ENCODE measurements at places on chromosomes 5 and 9.

DNA sequence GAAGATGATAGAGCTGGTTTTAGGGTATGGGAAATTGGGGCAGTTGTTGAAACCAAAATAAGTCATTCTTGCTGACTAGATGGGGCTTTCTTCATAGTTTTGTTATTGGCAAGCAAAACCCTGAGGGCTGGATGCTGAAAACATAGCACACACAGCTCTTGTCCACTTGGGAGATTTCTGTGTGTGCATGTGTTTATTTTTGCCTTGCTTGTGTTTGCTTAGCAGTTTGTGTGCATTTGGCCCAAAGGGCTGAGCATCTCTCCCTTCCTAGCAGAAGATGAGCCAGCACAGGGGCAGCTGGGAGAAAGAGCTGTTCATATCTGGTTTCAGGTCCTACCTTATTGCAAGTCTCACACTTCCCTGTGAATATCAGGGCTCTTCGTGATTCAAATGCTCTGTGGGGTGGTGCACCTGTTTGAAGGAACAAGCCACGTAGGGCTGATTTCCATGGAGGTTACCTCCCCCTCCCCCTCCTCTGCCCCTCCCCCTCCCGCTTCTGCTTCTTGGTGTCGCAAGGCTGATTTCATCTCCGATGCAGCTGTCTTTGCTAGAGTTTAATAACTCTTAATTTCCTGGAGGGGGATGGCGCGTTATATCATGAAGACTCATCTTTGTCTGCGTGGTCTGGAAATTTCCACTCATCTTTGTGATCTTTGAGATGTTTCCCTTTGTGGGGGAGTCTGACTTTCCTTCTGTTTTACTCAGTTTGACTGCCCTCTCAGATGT lies 296.5 kb downstream of the ARHGAP26 start:
- DNase-seq, result no peak

GRCh38 chr5:153919161-153919560 lies 119.5 kb downstream of the FAM114A2 start:
- no peak for DNase-seq

- DNase-seq, result no peak
These were observed 68.1 kb downstream of the CRB2 start for GRCh38 chr9:123424131-123424530.

DNA sequence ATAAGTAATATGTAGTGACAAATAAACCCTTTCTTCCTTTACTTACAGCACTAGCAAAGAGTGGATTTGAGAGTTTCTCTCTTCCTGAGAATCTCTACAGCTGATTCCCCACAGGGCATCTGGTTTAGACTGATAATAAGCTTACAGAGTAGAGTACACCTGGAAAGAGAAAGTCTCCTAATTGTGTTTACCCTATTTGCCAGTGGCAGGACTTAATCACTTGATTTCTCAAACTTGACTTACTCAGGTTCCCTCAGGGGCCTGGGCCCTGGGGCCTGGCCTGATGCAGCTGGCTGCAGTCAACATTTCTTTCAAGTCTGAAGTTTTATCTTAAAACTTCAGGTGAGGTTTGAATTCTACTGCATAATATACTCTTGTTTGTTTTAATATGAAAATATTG lies 38.0 kb upstream of the UBTD2 start:
- no peak for DNase-seq

DNA sequence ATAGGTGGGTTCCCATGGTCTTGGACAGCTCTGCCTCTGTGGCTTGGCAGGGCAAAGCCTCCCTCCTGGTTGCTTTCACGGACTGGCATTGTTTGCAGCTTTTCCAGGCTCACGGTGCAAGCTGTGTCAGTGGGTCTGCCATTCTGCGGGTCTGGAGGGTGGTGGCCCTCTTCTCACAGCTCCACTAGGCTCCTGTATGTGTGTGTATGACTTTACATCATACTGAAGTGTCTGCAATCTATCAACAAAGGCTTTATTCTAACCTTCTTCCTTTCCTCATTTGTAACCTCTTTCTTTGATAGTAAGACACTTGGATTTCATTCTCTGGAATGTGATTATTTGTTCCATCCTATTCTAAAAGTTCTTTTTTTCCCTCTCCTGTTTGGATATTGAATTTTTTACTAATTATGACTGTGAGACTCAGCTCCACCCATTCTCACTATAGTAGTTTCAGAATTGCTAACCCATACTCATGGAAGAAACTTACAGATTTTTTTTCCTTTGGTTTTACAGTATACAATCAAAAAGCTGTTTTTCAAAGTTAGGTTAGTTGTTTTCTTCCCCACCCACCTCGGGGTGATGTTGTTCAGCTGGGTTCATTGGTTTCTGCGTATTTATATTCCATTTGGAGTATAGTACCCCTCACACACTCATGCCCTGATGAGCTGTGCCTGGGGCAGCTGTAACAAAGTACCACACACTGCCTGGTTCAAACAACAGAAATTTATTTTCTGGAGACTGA lies 144.6 kb upstream of the OTULINL start:
- DNase-seq, result no peak

GRCh38 chr9:81182431-81182830 lies 506.9 kb downstream of the TLE1 start:
- no peak for DNase-seq

Measured in stimulated activated CD4-positive, alpha-beta T cell treated with anti-CD3 and anti-CD28 coated beads, Interleukin-12 subunit alpha, Interleukin-12 subunit beta, amount 100 ng/mL, for 48 hours (primary cell).